Activated T-helper 1 cell treated with anti-CD3 and anti-CD28 coated beads, Interleukin-12 subunit alpha, Interleukin-12 subunit beta, Interleukin-2, Interleukin-4 antibody, amounts not matched to agents 30 ng/mL and 10 ng/mL and 1 ng/mL, durations not matched to agents 14 hours and 24 hours and 36 hours (primary cell): ENCODE measurements at places on chromosomes 2 and 18.

DNA sequence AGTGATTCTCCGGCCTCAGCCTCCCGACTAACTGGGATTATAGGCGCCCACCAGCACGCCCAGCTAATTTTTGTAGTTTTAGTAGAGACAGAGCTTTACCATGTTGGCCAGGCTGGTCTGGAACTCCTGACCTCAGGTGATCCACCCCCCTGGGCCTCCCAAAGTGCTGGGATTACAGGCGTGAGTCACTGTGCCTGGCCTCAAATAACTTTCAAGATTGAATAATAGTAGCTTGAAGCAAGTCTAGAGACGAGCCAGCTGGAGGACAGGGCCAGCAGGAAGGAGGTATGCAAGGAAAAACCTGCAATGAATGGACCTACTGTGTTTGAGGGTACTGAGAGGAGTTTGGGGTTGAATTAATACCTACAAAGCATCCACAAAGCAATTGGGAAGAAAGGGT lies 87.5 kb downstream of the MSH2 start:
- DNase-seq: no peak

DNA sequence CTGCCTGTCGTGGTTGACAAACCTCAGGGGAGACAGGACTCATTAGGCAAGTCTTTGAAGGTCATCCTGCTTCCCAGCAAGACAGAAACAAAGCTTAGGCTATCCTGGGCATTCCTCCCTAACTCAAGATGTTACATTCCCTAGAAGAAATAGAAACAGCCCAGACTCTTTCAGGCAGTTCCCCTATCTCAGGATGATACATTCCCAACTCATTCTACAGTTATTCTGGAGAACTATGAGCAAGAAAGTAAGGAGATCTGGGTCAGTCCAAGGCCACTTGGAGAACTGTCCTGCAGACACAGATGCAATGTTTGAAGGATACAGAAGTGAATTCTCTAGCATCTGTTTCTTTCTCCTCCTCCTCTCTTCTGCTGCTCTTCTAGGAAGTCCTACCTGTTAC lies 220.1 kb upstream of the NCKAP5 start:
- no peak for DNase-seq

- DNase-seq: no peak
Observed at GRCh38 chr2:62231541-62231940, 35.6 kb downstream of the B3GNT2 start.

DNA sequence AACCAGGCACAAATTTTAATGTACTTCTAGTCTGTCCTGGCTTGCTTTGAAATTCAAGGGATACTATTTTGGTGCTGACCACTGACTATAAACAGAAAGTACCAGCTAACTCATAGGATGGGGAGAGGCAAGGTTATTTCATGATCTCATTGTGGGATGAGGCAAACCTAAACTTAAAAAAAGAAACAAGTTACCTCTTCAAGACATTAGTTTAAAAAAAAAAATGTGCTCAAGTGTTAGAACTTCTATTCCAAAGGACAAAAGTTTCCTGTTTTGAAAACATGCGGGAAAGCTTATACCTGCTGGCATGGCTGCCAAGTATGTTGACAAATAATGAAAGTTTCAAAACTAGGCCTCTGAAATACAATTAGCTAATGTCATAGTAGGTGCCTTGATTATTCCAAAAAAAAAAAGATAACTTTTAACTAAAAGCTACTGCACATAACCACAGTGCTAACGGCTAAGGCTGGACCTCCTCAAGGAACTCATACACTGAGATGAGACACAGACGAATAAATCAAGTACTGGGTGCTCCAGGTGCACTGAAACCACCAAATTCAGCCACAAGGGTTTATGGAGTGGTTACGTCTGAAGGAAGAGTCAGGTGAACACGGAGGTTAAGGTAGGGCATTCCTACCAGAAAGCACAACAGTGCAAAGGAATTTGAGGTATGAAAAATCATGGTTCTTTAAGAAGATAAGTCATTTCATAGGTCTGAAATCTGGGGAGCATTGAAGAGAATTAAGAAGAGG lies 38.1 kb downstream of the TMEM131 start:
- no peak for DNase-seq

DNA sequence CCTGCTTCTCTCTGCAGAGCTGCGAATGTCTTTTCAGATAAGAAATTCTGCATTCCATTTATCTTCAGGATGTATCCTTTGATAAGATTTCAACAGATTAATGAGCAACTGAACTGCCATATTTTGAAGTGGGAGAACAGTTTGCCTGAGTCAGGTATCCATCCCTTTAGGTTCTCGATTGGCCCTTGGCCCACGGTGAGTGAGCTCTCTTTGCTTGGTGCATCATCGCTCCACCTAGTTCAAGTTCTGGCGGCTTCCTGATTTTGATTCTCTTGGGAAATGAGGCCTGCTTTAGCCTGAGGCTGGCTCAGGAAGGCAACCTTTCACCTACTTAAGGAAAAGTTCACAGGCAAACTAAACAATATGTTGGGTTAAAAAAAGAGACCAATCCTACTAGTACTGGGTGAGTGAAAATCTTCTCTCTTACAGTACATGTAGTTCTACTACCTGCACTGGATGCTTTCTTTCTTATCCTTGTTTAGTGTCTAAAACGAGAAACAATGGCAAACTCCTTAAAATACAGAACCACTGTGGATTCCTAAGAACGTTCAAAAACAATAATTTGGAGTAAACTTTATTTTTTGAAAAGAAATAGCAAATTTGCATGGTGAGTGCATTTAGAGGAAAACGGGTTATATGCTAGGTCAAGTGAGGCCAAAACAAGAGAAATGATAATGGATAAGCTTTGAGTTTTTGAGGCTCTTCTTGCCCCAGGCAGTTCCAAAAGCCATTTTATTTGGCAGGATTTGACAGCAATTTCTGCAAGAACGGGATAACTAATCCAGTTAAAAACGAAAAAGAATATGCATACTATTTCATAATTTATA lies 837 bp upstream of the ACSL3 start:
- no peak for DNase-seq

DNA sequence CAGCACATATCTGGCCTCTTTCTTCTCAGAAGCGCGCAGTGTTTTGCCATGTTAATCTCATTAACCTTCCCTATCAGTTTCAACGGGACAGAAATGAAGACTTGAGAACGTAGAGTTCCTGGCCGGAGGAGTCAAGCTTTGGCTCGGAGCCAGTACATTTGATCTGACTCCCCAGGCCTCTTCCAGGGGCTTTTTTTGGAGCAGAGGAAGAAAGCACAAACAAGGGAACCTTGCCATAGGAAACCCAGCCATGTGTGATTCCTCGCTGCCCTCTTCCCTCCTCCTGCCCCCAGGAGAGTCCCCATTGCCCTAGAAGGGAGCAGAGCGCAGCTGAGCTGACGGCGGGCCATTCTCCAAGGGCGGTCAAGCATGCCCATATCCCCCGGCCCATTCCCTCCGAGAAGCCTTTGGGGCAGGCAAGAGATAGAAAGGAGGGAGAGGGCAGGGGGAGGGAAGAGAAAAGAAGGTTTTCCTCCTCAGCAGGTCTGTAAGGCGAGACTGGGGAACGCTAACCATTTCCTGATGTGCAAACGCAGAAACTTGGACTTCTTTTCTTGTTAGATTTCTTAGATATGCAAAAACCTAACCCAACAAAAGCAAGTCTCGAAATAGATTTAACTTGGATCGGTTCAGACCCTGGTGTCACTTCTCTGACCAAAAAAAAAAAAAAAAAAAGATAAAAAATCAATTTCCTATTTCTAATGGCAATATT lies 63.7 kb upstream of the POU3F3 start:
- no peak for DNase-seq

GRCh38 chr2:166786707-166787106 lies 101.6 kb upstream of the XIRP2 start:
- DNase-seq: no peak

- no peak for DNase-seq
Observed at GRCh38 chr2:169050476-169051240, 18.7 kb upstream of the DHRS9 start.

DNA sequence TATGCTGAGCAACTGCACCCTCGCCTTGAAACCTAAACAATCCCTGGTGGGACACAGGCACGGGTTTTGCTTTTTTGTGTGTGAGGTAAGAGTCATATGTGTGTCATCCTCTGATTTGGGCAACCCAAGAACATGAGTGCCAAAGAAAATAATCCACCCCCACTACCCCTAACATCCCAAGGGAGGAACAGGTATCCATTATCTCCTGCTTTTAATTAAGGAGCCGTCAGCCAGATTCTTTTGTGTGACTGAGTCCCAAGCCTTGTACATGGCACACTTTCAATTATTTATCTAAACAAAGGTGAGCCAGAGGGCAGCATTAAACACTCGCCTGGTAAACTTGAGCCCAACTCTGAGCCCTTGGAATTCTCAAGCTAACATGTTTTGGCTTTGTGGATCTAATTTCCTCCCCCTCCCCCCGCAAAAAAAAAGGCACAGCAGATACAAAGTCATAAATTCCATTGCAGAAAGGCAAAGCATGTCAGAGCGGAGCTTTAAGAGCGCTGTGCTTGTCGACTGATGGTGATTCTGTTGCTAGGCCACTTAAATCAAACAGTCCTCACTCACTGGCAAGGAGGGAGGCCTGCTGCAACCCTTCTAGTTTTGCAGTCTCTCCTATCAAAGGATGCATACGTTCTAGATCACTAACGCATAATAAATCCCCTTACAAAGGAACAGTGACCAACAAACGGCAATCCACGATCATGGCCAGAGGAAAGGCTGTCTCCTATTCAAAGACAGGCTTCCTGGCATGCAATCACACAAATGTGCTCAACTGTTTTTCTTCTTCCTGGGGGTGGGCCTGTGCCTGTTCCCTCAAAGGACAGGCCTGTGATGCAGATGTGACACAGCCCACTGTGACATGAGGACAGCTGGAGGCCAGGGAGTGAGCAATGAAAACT lies 143.5 kb upstream of the LMAN1 start:
- no peak for DNase-seq

- DNase-seq: no peak
Observed at GRCh38 chr2:191038741-191039140, 24.8 kb upstream of the STAT1 start.

DNA sequence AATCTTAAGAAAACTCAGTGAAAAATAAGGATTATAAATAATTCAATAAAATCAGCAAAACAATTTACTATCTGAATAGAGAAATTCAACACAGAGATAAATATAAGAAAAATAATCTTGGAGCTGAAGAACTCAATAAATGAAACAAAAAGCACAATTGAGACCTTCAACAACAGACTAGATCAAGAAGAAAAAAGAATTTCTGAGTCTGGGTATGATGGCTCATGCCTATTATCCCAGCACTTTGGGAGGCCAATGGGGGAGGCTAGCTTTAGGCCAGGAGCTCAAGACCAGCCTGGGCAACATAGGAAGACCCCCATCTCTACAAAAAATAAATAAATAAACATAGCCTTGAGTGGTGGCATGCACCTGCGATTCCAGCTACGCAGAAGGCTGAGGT lies 1295.7 kb upstream of the NRXN1 start:
- no peak for DNase-seq

DNA sequence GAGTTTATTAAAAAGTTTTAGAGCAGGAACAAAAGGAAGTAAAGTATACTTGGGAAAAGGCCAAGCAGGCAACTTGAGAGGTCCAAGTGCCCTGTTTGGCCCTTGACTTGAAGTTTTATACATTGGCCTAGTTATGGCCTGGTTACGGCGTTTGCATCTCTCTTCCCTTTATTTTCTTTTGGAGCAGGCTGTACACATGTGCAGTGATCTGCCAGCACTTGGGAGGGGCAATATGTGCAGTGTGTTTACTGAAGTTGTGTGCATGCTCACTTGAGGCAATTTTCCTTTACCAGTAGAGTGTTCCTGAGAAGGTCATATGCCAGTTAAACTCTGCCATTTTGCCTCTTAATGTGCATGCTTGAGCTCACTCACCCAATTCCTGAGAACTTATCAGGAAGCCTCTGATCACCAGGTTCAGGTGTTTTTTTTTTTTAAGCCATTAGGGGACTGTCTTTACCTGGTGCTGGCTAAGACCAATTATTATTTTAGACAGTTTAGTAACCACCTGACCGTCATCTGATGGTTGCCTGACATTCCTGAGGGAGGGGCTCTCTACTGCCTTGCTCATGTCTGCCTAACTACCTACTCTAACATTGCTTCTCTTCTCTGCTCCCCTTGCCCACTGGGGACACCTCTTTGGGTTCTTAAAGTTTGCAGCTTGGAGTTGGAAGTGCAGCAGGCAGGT lies 48.0 kb downstream of the SCN2A start:
- DNase-seq: no peak

- peak; percentile 42 for DNase-seq
Observed at GRCh38 chr18:35949903-35950627, 22.4 kb upstream of the RMP24 start.

GRCh38 chr18:24799176-24799575 lies 338.7 kb downstream of the HRH4 start:
- no peak for DNase-seq

DNA sequence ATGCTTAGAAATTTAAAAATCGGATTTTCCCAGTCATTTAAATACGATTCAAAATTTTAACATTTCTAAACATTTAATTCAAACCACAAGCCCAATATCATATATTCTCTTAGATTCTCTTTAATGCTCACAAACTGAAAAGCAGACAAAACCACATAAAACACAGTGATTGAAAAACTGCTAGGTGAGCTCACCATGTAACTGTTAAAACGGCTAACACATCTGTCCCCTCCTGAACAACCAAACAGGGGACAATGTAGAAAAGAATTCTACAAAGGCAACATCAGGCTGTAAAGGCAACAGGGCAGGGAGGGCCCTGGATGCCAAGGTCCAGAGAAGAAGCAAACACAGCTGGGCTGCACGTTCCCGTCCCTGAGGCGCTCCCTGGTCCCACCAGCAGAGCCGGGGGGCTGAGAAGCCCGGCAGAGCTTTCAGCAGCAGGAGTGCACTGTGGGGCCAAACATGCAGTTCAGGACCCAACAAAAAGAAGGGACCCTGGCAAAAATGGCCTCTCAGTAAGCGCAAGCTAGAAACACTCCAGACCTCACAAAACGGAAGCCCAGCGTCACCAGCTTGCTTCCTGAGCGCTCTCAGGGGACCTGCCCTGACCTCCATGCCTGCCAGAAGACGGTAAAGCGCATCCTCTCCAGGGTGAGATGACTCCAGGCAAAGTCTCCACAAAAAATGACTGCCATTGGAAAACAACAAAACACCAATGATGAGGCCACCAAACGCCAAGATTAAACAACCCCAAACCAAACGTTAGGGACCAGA lies 40.5 kb downstream of the NDUFA10 start:
- no peak for DNase-seq

DNA sequence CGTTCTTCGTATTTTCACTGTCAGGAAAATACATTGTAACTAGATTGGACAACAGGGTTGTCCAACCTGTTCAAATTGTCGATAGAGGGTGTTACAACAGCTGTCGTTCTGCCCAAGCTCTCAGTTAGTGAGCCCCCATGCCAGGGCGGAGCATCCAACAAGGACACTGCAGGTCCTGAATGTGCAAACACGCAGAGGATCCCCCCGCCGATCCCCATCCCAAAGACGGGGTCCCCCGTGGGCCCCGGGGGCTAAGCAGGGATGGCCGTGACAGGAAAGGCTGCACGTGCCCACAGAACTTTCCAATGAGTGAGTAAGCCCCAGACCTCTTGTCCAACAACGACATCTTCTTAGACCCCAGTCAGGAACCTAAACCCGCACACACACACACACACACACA lies 140.8 kb downstream of the PXDN start:
- DNase-seq: no peak

DNA sequence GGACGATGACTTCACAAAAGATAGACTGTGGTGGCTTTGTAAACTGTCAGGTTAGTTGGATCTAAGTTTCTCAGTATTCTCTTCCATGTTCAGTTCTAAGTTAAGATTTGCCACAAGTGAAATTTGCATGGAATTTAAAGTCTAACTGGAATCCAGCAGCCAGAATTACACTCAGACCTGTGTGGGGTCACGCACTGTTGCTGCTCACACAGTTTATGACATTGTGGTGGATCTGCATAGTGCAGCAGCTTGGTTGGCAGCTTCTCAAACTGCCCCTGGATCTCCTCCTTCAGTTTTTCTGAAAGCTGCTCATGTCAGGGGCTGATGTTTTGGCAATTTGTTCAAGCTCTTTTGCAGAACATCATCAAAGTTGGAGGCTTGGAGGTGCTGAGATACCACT lies 228.1 kb upstream of the KCNJ3 start:
- DNase-seq: no peak
